ENCODE measurements at places on chromosomes 4 and X. TPM values are rescaled to one million over a fixed set of nuclear protein-coding genes. Genes with fewer than 3 reads are reported as not detected.

- DNase-seq = no peak
Measured at GRCh38 chrX:138683600-138683999, 27.9 kb downstream of the FGF13 start.

- DNase-seq = no peak
Measured at GRCh38 chr4:80255329-80256095, 11.0 kb upstream of the FGF5 start.

- DNase-seq = no peak
Measured at GRCh38 chr4:140131675-140132229, 22.2 kb downstream of the MAML3 start.

Gene FRG2
- total RNA-seq = not detected

Gene DGAT2L6
- 24.9 TPM for total RNA-seq

Data from lower leg skin (tissue), 4 donors.